ENCODE measurements at places on chromosomes 4 and X.

- DNase-seq: no peak
These were observed 53.0 kb downstream of the HAND2 start for GRCh38 chr4:173477016-173477415.

DNA sequence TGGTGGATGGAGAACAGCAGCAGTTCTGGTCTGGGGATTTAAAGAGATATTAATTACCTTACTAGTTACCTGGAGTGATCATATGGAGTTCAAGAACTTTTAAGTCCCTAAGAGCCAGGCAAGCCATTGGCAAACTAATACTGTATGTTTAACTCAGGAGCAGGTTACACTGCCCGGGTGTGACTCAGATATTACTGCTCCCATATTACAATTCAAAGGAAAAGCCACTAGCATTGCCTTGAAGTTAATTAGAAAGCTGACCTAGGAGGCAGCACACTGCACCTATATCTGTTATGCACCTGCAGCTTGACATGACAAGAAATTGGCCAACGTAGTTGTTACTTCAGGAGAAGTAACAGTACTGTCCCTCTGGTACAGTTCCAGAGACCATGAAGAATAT lies 47.2 kb downstream of the GRK4 start:
- no peak for DNase-seq

DNA sequence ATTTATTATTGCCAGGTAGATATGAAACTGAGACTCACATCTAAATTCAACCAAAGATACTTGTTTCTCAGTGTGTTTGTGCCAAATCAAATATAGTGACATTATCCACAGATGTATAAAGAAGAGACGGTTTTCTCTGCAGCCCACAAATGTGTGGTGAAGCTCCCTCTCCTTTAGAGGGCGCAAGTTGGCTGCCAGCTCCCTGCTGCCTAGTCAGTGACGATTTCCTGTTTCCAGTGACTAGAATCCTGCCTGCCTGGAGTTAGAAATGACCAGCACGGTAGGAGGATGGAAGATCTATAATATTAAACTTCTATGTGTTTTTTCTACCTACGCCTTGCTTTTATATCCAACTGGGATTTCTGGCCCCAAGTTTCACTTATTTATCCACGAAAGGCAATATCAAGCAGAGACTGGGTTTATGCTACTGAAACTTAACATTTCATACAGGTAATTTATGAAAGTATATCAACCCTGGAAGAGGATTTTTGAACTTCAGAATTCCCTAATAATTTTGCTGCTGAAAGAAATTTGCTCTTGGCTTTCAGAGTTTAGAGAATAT lies 1793.7 kb upstream of the TENM3 start:
- DNase-seq: no peak

- no peak for DNase-seq
These were observed 69.0 kb downstream of the STAG2 start for GRCh38 chrX:124030520-124030919.

DNA sequence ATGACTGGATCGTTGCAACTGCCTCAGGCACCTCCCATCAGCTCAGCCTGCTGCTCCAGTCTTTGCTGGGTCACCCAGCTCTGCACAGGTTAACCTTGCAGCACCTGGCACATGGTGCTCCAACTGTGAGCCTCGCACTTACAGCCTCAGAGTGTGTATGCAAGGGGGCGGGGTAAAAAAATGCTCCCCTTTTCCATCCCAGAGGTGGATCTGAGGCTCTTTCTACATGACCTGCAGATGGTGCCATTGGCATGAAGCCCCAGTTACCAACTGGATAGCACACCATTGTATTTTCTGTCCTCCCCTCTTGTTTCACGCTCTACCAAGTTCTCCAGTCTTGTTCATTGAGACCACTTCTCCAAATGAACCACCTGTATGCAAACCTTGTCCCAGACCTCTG lies 46.2 kb upstream of the TRPC3 start:
- DNase-seq: peak; percentile 13

DNA sequence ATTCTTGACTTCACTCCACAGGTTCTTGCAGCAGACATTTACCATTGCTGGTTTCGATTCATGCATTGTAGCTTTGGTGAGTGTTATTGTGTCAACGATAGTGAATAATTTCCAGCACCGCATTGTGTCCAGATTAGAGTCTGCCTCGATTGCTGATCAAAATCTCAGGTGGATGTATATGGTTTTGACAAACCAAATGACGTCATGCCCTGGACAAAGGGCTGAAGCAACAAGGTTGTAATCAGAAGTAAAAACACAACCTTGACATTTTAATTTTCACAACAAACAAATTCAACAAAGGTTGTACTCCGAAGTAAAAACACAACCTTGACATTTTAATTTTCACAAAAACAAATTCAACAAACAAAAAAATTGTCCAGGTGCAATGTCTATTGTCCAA lies 81.1 kb upstream of the WWC2 start:
- no peak for DNase-seq

- no peak for DNase-seq
These were observed 2.3 kb upstream of the EMD start for GRCh38 chrX:154376774-154377173.

DNA sequence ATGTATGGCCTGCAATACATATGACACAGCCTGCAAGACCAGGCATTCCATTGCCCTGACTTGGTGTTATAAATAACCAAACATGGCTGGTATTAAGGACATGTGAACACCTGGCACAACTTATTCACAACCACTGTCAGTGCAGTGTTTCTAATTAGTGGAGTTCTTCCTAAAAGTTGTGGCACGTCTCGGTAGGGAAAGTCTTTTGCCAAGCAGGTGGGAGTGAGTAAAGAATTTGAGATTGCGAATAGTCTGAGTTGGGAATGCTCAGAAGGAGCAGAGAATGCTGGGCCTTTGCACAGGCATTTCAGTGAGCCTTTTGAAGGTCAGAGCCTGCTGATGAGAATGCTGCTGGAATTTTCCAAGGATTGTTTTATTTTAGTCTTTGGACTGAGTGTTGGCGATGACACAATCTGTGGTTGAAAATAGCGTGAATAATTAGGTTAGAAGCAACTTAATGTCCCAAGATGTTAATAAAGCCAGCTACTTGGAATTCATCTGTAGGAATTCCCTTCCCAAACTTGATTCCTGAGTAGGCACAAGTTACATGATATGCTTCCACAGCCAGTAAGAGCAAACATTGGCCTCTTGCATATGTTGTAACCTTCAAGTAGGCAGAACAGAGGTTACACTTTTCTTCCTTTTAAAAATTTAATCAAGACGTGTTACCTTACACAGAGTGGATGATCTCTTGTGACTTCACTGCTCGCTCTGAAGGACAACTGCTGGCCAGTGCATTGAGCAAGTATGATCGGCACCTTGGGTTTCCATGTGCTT lies 83.6 kb upstream of the PGRMC2 start:
- no peak for DNase-seq

DNA sequence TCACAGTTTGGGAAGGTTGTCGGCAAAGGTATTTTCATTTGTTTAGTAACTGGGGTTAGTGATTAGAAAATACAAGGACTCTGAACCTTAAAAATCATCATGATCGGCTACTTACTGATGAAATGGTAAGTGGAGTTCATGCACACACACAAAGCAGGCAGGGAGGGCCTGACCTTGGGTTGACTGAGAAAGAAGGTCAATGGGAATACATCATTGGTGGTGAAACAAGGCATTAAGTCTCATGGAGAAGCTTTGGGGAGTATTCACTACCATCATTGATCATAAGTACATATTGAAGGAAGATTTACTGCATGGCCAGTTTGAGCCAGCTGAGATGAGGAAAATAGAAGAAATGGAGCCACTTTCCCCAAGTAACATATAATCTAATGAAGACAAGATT lies 74.4 kb downstream of the LUZP4 start:
- DNase-seq: no peak

DNA sequence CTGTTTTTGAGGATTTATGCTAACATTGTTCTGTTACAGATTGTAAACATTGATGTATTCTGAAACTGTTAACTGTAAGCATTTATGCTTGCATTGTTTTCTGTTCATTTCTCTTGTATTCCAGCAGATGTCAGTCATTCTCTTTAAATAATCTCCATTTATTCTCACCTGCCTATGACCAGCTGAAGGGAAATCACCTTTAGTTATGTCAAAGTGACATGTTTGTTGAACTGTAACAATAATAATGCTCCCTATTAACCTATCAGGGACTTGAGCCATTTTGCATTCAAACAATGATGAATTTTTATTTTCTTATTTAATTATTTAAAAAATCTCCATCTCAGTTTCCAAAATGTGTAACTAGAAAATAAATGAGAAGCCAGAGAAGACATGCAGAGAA lies 58.0 kb downstream of the SPCS3 start:
- no peak for DNase-seq

- DNase-seq: no peak
These were observed 1.9 kb upstream of the SCML1 start for GRCh38 chrX:17735406-17735805.

- peak; percentile 31 for DNase-seq
These were observed 47.0 kb upstream of the MID1IP1 start for GRCh38 chrX:38754102-38754790.

- DNase-seq: no peak
These were observed 185.1 kb downstream of the NPNT start for GRCh38 chr4:106080376-106080775.

- no peak for DNase-seq
These were observed 101.5 kb upstream of the C1GALT1C1 start for GRCh38 chrX:120731386-120731785.

GRCh38 chr4:94534401-94535312 lies 82.9 kb downstream of the PDLIM5 start:
- DNase-seq: no peak

DNA sequence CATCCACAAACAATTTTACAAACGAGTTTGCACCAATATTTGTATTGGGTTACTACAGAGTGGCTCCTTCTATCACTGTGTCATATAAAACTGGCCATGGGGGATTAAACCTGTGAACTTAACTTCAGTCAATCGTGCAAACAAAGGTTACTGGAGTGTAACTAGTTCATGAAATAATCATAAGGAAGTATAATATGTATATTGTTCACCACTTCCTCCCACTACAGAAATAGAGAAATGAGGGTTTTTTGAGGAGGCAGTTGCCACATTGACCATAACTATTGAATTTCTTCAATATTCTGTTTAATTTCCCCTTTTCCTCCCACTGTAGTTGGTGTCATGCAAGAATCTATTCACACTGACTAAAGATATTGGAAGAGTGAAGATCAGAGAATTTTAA lies at the start of gene GPR82:
GPR82 (plus strand) TSS at position 356 of the 400 bp plus-strand sequence. CDS start 2,846 bp downstream, outside the sequence.
- no peak for DNase-seq

- no peak for DNase-seq
These were observed 15.8 kb upstream of the UBE2K start for GRCh38 chr4:39682138-39682537.

DNA sequence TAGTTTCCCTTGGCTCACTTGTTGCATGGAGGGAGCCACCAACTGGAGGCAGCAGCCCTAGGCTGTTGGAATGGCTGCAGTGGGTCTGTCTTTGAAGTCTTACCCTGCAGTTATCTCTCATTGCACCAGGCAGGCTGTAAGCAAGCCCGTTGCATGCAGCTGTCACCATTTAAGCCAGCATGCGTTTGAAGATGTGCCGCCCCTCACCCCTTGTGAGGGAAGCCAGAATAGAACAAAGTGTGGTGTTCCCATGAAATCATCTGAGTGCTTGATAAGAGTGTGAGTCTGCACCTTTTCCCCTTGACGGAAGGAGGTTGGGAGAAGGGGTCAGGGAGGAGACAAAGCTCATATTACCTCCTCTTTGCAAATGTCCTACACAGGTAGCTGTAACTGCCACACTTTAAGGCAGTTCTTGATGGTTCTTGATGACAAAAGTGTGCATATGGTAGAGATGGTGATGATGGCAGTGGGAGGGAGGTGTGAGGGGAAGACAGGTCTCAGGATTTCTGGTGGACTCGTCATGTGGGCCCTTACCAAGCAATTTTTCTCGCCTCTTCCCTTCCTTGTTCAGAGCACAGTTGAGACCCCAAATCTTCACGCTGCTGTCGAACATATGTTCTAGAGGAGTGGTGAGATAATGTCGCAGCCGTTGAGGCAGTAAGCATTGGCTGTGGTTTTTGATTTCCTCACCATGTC lies 191.4 kb upstream of the LEF1 start:
- no peak for DNase-seq

- peak; percentile 81 for DNase-seq
These were observed at the start of gene NDUFC1 for GRCh38 chr4:139301821-139302611. TSS of gene NDUFC1 (minus strand) at chr4:139302477. CDS start at chr4:139295798, 6,679 bp downstream.

DNA sequence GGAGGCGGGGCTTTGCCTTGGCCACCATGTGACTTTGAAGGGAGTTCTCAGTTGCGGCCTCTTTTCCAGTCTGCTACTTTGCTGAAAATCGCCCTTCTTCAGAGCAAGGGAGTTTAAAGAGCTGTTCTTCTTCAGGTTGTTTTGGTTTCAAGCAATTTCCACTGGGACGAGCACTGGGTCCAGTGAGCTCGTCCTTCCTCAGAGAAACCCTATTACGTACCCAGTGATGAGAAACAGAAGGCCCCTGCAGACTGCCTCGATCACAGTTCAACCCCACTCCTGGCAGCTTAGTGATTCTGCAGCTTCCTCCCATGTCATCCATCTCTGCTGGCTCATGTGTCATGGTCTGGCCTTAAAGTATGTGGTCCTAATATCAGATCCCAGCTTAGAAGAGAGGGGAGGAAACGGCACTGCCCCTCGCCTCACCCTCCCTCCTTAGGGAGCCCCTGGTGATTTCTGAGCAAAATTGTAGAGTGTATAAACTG lies 7.8 kb upstream of the FAM149A start:
- DNase-seq: no peak

DNA sequence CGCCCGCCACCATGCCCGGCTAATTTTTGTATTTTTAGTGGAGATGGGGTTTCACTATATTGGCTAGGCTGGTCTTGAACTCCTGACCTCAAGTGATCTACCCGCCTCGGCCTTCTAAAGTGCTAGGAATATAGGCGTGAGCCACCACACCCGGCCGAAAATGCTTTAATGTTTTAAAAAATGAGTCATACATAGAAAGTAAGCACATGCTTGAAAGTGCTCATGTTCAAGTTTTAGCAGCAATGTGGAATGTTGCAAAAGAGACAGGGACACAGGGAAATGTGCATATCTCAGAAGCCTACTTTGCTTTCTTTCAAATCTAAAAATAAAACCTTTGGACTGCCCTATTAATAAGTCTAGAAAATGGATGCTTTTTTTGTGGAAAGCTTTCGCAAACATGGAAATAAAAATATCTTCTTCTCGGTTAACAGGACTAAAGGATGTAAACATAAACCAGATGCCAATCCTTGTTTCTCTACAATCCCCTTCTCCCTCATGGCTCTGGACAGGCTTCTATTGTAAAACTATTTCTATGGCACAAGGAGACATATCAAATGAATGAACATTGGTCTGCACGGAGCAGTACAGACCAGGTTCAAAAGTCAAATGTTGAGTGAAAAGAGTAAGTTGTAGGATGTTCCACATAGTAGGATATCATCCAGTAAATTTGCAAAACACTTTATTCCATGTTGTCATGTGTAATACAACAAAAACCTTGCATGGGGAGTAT lies 15.0 kb downstream of the MECP2 start:
- no peak for DNase-seq

GRCh38 chr4:160326110-160326509 lies 1223.2 kb downstream of the RAPGEF2 start:
- DNase-seq: no peak

DNA sequence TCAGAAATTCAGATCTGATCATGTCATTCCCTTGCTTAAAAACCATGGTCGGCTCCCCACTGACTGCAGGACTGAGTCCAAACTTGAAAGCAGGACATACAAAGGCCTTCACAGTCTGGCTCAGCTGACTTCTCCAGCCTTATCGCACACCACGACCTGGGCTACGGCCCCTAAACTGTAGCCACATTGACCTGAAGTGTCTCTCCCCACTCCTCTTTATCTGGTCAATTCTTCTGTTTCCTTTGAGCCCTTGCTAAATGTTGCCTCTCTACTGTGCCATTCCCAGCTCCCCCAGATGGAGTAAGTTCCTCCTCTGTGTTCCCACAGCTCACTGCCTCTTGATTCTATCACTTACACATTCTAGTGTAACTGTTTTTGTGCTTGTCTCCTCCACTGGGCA lies 60.5 kb upstream of the CITED1 start:
- DNase-seq: no peak

Data from activated CD4-positive, alpha-beta memory T cell treated with anti-CD3 and anti-CD28 coated beads for 36 hours (primary cell).